Nephron progenitor cell (in vitro differentiated cells): ENCODE measurements at places on chromosomes 6 and 20.

- no peak for DNase-seq
- no peaks in the 10 kb centered on the region for H3K27me3 ChIP-seq
- peaks cover 15% of the 10 kb centered on the region for H3K4me1 ChIP-seq
- H3K27ac ChIP-seq, result peak overlapping the region; percentile 94
Measured at GRCh38 chr6:112906726-112907125, 559.6 kb downstream of the RFPL4B start.

DNA sequence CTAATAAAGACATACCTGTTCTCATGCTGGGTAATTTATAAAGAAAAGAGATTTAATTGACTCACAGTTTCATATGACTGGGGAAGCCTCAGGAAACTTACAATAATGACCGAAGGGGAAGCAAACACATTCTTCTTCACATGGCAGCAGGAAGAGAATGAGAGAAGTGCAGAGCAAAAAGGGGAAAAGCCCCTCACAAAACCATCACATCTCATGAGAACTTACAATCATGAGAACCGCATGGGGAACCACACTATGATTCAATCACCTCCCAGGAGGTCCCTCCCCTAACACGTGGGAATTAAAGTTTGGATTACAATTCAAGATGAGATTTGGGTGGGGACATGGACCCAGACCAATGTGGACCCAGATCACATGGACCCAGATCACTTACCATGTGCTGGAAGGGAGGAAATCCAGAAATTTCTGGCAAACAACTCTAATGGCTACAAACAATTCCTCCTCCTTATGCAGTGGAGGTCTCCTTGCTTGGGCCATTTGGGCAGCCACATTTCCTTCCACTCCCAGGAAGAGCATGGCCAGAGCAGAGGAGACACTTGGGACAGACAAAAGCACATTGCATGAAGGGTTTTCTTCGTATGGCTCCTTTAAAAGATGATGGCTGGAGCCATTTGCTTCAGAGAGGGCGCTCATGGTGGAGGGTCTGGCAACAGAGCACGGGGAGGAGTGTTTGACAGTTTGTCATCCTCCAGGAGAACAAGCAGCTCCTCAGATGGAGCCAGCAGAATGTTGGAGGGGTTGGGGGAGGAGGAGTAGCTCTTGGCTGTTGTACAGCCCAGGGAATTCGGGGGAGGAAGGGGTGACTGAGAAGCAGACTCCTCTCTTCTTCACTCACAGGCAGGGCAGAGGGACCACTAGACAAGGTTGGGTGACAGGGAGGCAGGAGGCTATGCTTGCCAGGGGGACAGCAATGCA lies 30.4 kb downstream of the SERPINB9 start:
- peaks cover 38% of the 10 kb centered on the region for H3K4me1 ChIP-seq
- H3K36me3 ChIP-seq, result no peaks in the 10 kb centered on the region
- no peak overlapping the region for H3K27ac ChIP-seq
- peaks cover 31% of the 10 kb centered on the region for H3K27me3 ChIP-seq

- no peak for DNase-seq
- peaks cover 42% of the 10 kb centered on the region for H3K4me1 ChIP-seq
- H3K36me3 ChIP-seq, result peaks cover 20% of the 10 kb centered on the region
- H3K27ac ChIP-seq, result no peak overlapping the region
- no peaks in the 10 kb centered on the region for H3K27me3 ChIP-seq
Measured at GRCh38 chr20:33648396-33649004, 13.6 kb upstream of the C20orf144 start.

GRCh38 chr6:89927791-89928550 lies 33.7 kb downstream of the GJA10 start:
- peaks cover 15% of the 10 kb centered on the region for H3K36me3 ChIP-seq
- no peak overlapping the region for H3K27ac ChIP-seq
- H3K27me3 ChIP-seq, result peaks cover 3% of the 10 kb centered on the region
- no peak for DNase-seq

GRCh38 chr6:3651698-3652229 lies 99.7 kb downstream of the PXDC1 start:
- H3K4me1 ChIP-seq, result peaks cover 35% of the 10 kb centered on the region
- peaks cover 10% of the 10 kb centered on the region for H3K36me3 ChIP-seq
- no peak for DNase-seq
- peaks cover 5% of the 10 kb centered on the region for H3K27me3 ChIP-seq
- no peak overlapping the region for H3K4me3 ChIP-seq

DNA sequence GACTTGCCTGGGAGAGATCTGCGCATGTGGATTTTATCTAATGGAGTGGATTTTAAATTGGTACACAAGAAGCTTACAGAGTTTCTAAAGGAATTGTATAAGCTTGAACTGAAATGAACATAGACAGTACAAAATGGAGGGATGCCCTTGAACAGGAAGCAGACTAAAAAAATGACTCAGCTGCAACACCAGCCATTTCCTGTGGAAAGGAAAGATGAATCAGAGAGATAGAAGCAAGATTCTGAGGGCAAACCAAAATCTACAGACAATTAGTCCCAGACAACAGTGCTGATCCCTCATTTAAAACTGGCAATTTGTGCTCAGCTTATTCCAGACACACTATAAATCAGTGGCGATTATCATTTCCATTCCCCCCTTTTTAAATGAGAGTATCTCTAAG lies 114.6 kb upstream of the TCF21 start:
- H3K4me3 ChIP-seq, result no peak overlapping the region
- no peak for DNase-seq
- H3K27me3 ChIP-seq, result peaks cover 4% of the 10 kb centered on the region

DNA sequence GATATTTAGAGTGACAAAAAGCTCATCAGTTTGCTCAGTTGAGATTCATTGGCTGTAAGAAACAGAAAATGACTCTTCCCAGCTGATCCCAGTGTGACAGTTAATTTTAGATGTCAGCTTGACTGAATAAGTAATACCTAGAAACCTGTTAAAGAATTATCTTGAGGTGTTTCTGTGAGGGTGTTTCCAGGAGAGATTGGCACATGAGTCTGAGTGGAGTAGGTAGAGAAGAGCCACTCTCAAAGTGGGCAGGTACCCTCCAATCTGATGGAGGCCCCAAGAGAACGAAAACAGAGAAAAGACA lies 200.8 kb upstream of the BTBD3 start:
- no peaks in the 10 kb centered on the region for H3K36me3 ChIP-seq
- peaks cover 26% of the 10 kb centered on the region for H3K4me1 ChIP-seq
- no peak for DNase-seq
- peaks cover 6% of the 10 kb centered on the region for H3K27me3 ChIP-seq
- no peak overlapping the region for H3K27ac ChIP-seq

GRCh38 chr6:129340983-129341382 lies 369.0 kb downstream of the ARHGAP18 start:
- H3K36me3 ChIP-seq, result no peaks in the 10 kb centered on the region
- H3K27me3 ChIP-seq, result no peaks in the 10 kb centered on the region
- no peaks in the 10 kb centered on the region for H3K4me1 ChIP-seq

GRCh38 chr6:116316772-116317467 lies 37.2 kb upstream of the TSPYL1 start:
- no peak overlapping the region for H3K27ac ChIP-seq
- H3K4me3 ChIP-seq, result no peak overlapping the region
- H3K4me1 ChIP-seq, result peaks cover 3% of the 10 kb centered on the region
- no peak for DNase-seq

GRCh38 chr20:63552481-63553249 lies 1.3 kb upstream of the FNDC11 start:
- peak overlapping the region; percentile 28 for H3K4me3 ChIP-seq
- H3K4me1 ChIP-seq, result peaks cover 20% of the 10 kb centered on the region
- peaks cover 26% of the 10 kb centered on the region for H3K27me3 ChIP-seq
- H3K27ac ChIP-seq, result no peak overlapping the region
- DNase-seq, result no peak

DNA sequence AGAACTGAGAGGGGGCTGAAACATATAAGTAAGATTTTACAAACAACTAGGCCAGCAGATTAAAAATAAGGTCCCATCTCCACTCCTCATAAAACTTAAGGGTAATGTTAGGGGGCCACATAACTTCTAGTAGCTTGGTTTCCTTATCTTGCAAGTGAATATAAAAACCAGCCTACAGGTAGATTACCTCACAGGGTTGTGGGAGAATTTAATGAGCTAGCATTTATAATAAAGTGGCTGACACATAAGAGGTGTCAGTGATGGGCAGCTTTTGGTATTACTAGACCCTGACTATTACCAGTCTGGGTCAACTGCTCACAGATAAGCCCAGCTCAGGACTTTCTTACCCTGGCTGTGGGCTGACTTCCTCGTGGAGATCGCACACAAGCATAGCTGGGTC lies 9.2 kb upstream of the PPP1R14C start:
- H3K4me3 ChIP-seq, result no peak overlapping the region
- H3K27me3 ChIP-seq, result peaks cover 19% of the 10 kb centered on the region
- DNase-seq, result no peak
- no peak overlapping the region for H3K27ac ChIP-seq
- no peaks in the 10 kb centered on the region for H3K4me1 ChIP-seq
- peaks cover 5% of the 10 kb centered on the region for H3K36me3 ChIP-seq

GRCh38 chr20:38170219-38170825 lies 5.3 kb upstream of the TGM2 start:
- no peak overlapping the region for H3K4me3 ChIP-seq
- H3K36me3 ChIP-seq, result no peaks in the 10 kb centered on the region
- peaks cover 13% of the 10 kb centered on the region for H3K27me3 ChIP-seq
- peak overlapping the region; percentile 75 for H3K27ac ChIP-seq
- peaks cover 60% of the 10 kb centered on the region for H3K4me1 ChIP-seq

- H3K27me3 ChIP-seq, result peaks cover 12% of the 10 kb centered on the region
- H3K4me3 ChIP-seq, result peak overlapping the region; percentile 75
- peak overlapping the region; percentile 14 for H3K27ac ChIP-seq
- H3K36me3 ChIP-seq, result peaks cover 4% of the 10 kb centered on the region
- H3K4me1 ChIP-seq, result peaks cover 99% of the 10 kb centered on the region
- DNase-seq, result no peak
Measured at GRCh38 chr6:3355011-3355357, 96.2 kb downstream of the PSMG4 start.

- no peak overlapping the region for H3K4me3 ChIP-seq
- H3K27ac ChIP-seq, result no peak overlapping the region
- peaks cover 33% of the 10 kb centered on the region for H3K4me1 ChIP-seq
Measured at GRCh38 chr20:49863666-49864065, 51.0 kb downstream of the SLC9A8 start.

- H3K36me3 ChIP-seq, result no peaks in the 10 kb centered on the region
- H3K4me1 ChIP-seq, result peaks cover 26% of the 10 kb centered on the region
- no peak for DNase-seq
- H3K4me3 ChIP-seq, result no peak overlapping the region
- H3K27ac ChIP-seq, result no peak overlapping the region
- H3K27me3 ChIP-seq, result peaks cover 33% of the 10 kb centered on the region
Measured at GRCh38 chr6:37576336-37576737, 76.6 kb upstream of the CCDC167 start.
